Stimulated activated memory B cell treated with anti-CD40 and anti-IgM and Interleukin-4, amounts not matched to agents 10 μg/mL and 1 μg/mL and 100 μg/mL, for 72 hours (primary cell): ENCODE measurements at places on chromosomes 7 and 10.

- no peak for ATAC-seq
Observed at GRCh38 chr7:92436612-92437445, 10.5 kb upstream of the GATAD1 start.

GRCh38 chr7:56078196-56078595, 14.1 kb downstream of the SUMF2 start:
- ATAC-seq: no peak

DNA sequence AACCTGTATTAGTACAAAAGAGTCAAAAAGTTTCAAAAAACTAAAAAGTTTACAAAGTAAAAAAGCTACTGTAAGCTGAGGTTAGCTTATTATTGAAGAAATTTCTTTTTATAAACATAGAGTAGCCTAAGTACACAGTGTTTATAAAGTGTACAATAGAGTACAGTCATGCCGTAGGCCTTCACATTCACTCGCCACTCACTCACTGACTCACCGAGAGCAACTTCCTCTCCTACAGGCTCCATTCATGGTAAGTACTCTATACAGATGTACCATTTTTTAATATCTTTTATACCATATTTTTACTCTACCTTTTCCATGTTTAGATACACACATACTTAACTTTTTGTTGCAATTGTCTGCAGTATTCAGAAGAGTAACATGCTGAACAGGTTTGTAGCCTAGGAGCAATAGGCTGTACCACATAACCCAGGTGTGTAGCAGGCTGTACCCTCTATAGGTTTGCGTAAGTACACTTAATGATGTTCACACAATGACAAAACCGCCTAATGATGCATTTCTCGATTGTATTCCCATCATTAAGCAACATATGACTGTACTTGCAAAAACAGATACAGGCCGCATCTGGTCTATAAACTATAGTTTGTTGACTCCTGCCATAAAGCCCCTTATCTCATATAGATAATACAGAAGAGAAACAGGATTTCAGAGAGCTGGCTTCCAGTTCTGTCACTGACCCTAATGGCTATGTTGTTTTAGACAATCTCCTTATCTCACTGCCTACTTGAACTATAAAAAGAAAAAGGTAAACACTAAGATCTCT, 438.8 kb downstream of the HTR7 start:
- ATAC-seq: no peak

DNA sequence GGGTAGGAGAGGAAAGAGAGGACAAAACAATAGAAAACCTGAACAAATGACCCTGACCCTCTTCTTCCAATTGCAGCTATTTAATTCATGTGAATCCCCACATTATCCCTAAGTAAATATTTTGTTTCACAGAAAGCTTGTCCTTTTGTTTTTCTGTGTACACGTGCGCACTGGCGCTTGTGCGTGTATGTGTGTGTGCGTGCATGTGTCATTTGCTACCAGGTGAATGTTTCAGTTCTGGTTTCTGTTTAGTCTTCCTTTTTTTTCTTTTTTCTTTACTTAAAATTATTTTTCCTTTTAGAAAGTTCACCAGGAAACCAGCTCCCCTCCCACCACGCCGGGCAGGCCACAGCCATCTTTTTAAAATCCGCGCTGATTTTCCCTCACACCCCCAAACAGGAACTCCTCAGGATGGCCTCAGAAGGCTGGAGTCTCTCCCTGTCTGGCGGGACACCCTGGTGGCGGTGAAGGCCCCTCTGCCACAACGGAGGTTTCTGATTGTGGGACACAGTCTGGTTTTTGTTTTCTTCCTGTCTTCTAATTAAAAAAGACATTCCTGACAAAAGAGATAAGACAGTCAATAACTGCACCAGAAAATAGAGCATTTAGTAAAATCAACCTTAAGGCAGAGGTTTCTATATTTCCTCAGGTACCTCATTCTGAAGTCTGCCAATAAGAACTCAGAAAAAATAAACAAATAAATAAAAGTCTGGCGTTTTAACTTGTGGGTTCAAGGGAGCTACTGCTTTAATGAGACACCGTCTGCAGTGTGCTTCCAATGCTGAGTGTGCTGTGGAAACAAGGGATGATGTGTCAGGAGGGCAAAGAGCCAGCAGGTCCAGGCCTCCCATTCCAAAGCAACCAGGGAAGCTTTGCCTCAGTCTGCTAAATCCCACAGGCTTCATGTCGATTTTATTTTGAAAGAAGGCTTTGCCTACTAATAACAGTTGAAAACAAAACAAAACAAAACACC, 17.4 kb downstream of the IRF5 start:
- peak; percentile 90 for ATAC-seq

GRCh38 chr10:127587668-127588365, 38.7 kb downstream of the NPS start:
- ATAC-seq: no peak

DNA sequence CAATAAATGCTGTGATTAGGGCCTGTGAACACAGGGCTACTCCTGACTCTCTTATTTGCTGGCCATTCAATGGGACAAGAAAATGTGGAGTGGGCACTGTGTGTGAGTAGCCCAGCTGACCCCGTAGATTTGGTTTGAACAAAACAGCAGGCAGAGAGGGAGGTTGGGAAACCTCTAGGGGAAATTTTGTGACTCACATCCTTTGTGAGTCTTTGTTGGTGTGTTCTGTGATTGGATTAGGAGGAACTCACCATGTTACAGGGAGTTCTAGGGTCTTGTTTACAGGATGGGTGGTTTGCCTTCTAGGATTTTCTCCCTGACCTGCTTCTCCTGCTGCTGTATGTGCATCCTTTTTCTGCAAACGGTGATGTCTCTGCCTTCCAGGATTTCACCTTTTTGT, 128.3 kb upstream of the MKI67 start:
- no peak for ATAC-seq

GRCh38 chr7:139341776-139342226, 664 bp downstream of the FMC1 start:
- ATAC-seq: no peak

DNA sequence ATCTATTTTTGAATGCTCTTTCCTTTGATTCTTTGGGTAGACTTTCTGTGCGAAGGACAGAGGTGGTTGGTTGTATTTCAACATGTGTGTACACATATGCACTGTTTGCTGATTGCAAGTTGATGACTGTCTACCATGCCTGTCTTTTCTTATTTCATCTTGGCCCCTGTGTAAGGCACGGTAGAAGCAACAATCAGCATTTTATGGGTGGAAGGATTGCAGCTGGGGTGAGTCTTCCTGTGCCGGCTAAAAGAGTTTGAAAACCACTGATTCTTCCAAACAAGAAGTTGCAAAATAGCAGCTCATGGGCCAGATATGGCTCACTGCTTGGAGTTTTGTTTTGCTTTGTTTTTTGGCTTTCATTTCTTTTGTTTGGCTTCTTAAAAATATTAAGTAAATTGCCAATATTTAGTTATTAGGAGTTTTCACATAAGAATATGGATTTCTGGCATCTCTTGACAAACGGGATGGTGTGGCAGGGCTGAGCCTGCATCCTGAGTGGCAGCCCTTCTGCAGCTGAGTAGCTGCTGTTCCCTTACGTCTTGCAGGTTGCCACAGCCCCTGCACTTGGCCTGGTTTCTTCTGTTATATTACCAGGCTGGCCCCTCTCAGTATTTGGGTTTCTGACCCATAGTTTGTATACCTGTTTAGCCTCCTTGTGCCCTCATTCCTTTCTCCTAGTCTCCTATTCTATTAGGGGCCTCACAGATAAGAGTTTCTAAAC, 7.2 kb downstream of the ZNF862 start:
- no peak for ATAC-seq

- ATAC-seq: no peak
Observed at GRCh38 chr10:3420527-3421469, 248.2 kb upstream of the PITRM1 start.

DNA sequence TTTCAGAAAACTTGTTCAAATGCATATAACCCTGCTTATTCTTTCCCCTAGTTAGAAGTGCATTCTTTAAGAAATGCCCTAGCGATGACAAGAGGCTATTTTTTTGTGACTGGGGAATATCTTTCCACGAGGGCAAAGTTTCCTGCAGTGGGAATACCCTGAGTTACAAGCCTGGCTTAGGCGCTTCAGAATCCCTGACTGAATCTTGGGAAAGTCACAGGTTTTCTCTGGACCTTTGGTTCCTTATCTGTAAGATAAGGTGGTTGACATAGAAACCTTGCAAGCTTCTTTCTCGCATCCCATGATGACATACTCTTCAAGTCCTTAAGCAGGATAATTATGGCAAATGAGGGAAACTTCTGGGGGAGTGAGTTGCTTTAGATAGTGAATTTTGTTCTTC, 80.5 kb upstream of the FZD8 start:
- no peak for ATAC-seq
